ENCODE measurements at places on chromosomes 2 and 18. TPM values are rescaled to one million over a fixed set of nuclear protein-coding genes. Genes with fewer than 3 reads are reported as not detected.

The SLC23A3 gene
- total RNA-seq, result 16.6 TPM

The CHRND gene
- total RNA-seq, result not detected

The ANKRD29 gene
- not detected for total RNA-seq

The ALK gene
- not detected for total RNA-seq

The KRCC1 gene
- total RNA-seq, result 27.1 TPM

The TBR1 gene
- total RNA-seq, result not detected

The GPR35 gene
- total RNA-seq, result 1.8 TPM

The SH3RF3 gene
- 0.12 TPM for total RNA-seq

The SOWAHC gene
- total RNA-seq, result 0.05 TPM

The MATN3 gene
- not detected for total RNA-seq

The HOXD12 gene
- total RNA-seq, result not detected

The UBXN4 gene
- total RNA-seq, result 113 TPM

The MPP4 gene
- total RNA-seq, result not detected

DNA sequence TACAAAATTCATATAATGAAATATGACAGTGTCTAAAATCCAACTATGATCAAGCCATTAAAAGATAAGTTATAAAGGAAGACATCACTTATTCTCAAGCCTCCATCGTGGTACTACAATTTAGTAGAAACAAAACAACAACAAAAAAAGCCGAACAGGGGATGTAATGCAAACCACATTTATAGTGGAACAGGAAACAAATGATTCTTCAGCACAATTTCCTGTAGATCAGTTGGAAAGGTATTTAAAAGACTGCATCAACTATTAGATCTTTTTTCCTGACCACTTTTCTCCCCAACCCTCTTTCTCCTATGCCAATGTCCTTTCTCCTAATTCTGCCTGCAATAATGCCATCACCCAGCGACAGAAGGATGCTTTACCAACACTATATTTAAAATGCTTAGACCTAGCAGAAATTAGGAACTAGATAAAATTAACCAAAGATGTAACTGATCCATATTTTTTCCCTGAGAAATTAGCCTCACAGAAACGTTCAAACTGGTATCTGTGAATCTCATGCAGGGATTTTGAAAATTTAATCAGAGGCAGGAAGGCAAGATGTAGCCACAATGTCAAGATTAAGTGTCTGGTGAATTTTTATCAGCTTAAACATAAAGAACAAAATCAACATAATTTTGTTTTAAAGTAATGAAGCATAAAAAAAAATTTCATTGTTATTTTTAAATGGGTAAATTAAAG lies 271.4 kb downstream of the TCF4 start:
- H3K36me3 ChIP-seq, result no peaks in the 10 kb centered on the region
- no peaks in the 10 kb centered on the region for H3K27me3 ChIP-seq
- peaks cover 34% of the 10 kb centered on the region for H3K4me1 ChIP-seq
- H3K4me3 ChIP-seq, result no peak overlapping the region
- H3K27ac ChIP-seq, result no peak overlapping the region
- no peak for DNase-seq

- H3K27me3 ChIP-seq, result no peaks in the 10 kb centered on the region
- DNase-seq, result no peak
- no peak overlapping the region for H3K27ac ChIP-seq
- H3K36me3 ChIP-seq, result no peaks in the 10 kb centered on the region
Measured at GRCh38 chr2:150705357-150705756, 217.9 kb upstream of the RND3 start.

GRCh38 chr18:2330764-2331163 lies 240.5 kb downstream of the METTL4 start:
- DNase-seq, result no peak
- no peaks in the 10 kb centered on the region for H3K27me3 ChIP-seq
- no peak overlapping the region for H3K4me3 ChIP-seq
- no peaks in the 10 kb centered on the region for H3K36me3 ChIP-seq
- H3K27ac ChIP-seq, result no peak overlapping the region
- H3K4me1 ChIP-seq, result no peaks in the 10 kb centered on the region

- no peaks in the 10 kb centered on the region for H3K27me3 ChIP-seq
- no peak overlapping the region for H3K4me3 ChIP-seq
- H3K27ac ChIP-seq, result no peak overlapping the region
- DNase-seq, result no peak
- no peaks in the 10 kb centered on the region for H3K36me3 ChIP-seq
Measured at GRCh38 chr2:218788529-218789255, 6.7 kb downstream of the CYP27A1 start.

DNA sequence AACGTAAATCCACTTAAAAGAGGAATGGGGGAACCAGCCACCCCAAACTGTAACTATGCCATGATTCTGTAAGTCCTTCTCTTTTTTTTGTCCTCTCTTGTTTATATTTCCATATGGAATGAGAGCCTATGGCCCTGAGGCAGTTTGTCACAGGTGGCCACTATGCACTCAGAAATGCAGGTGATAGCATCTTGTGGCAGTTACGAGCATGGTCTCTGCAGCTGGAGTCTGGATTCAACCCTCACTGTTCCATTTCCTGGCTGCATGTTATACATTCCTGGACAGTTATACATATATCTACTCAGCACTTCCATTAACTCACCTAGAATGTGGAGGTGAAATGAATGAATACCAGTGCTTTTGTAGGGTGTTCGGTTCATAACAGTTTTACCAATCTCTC lies 291.5 kb upstream of the FANCL start:
- H3K27ac ChIP-seq, result no peak overlapping the region
- no peak overlapping the region for H3K4me3 ChIP-seq
- DNase-seq, result no peak
- no peaks in the 10 kb centered on the region for H3K36me3 ChIP-seq
- no peaks in the 10 kb centered on the region for H3K27me3 ChIP-seq

GRCh38 chr2:31347750-31348149 lies 66.8 kb downstream of the XDH start:
- no peaks in the 10 kb centered on the region for H3K36me3 ChIP-seq
- no peaks in the 10 kb centered on the region for H3K4me1 ChIP-seq
- DNase-seq, result no peak
- H3K4me3 ChIP-seq, result no peak overlapping the region
- no peak overlapping the region for H3K27ac ChIP-seq

DNA sequence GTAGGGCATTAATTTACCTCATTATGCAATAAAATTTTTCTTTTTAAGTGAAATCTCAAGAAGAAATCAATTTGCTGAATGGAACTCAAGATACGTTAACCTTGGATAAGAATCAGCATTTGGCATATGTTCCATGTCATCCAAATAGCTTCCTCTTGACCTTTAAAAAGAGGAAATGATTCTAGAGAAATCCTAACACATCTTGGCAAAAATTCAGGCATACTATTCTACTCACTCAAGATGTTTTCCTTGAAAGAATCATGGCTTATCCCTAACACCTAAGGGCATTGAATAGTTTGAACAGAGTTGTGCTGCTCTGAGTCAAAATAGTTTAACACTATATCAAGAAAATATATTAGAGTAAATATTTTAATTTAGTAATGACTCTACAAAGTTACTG lies 678.0 kb downstream of the EPHA4 start:
- no peaks in the 10 kb centered on the region for H3K27me3 ChIP-seq
- no peak overlapping the region for H3K27ac ChIP-seq
- DNase-seq, result no peak
- H3K4me3 ChIP-seq, result no peak overlapping the region

GRCh38 chr2:172998547-172999272 lies 76.9 kb upstream of the MAP3K20 start:
- H3K27ac ChIP-seq, result no peak overlapping the region
- DNase-seq, result no peak
- no peaks in the 10 kb centered on the region for H3K4me1 ChIP-seq
- H3K36me3 ChIP-seq, result no peaks in the 10 kb centered on the region
- H3K27me3 ChIP-seq, result no peaks in the 10 kb centered on the region

GRCh38 chr2:165633431-165633830 lies 160.6 kb downstream of the GALNT3 start:
- H3K4me3 ChIP-seq, result no peak overlapping the region
- no peaks in the 10 kb centered on the region for H3K36me3 ChIP-seq
- no peaks in the 10 kb centered on the region for H3K27me3 ChIP-seq
- DNase-seq, result no peak

- DNase-seq, result no peak
- H3K27ac ChIP-seq, result no peak overlapping the region
- no peaks in the 10 kb centered on the region for H3K27me3 ChIP-seq
- H3K4me1 ChIP-seq, result no peaks in the 10 kb centered on the region
- H3K36me3 ChIP-seq, result no peaks in the 10 kb centered on the region
Measured at GRCh38 chr2:133512121-133512520, 56.1 kb downstream of the NCKAP5 start.

GRCh38 chr18:39624961-39625360 lies 2059.4 kb upstream of the CELF4 start:
- H3K27ac ChIP-seq, result no peak overlapping the region
- H3K4me3 ChIP-seq, result no peak overlapping the region
- H3K4me1 ChIP-seq, result no peaks in the 10 kb centered on the region

- H3K36me3 ChIP-seq, result no peaks in the 10 kb centered on the region
- no peaks in the 10 kb centered on the region for H3K4me1 ChIP-seq
- no peak for DNase-seq
- peaks cover 4% of the 10 kb centered on the region for H3K27me3 ChIP-seq
- H3K27ac ChIP-seq, result no peak overlapping the region
Measured at GRCh38 chr2:38030635-38031355, 45.2 kb downstream of the CYP1B1 start.

DNA sequence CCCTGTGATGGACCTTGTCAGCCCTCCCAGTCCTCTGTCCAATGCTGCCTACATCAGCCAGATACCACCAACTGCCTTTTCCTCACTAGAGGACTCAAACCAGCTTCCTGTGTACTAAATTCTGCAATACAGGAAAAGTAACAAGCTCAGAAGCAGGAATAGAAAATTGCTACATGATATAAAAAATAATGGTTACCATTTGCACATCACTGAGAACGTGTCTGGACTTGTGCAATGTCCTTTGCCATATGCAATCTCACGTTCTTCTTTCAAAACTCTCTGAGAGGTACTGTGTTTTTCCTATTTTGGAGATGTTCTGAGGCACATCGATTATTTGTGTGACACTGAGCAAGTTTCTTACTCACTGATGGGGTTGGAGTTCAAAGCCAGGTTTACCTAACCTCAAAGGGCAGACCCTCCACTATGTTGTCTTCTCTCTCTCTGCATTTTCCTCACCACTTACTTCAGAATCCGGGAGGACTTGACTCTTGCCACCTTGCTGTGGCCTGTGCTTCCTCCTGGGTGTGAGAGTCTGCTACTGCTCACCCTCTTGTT lies 12.1 kb downstream of the UPP2 start:
- no peaks in the 10 kb centered on the region for H3K27me3 ChIP-seq
- no peak overlapping the region for H3K27ac ChIP-seq
- H3K4me1 ChIP-seq, result no peaks in the 10 kb centered on the region
- DNase-seq, result no peak
- no peak overlapping the region for H3K4me3 ChIP-seq
- H3K36me3 ChIP-seq, result no peaks in the 10 kb centered on the region

GRCh38 chr2:27664622-27665363 lies 1.1 kb downstream of the SLC4A1AP start:
- no peaks in the 10 kb centered on the region for H3K27me3 ChIP-seq
- H3K4me1 ChIP-seq, result peaks cover 23% of the 10 kb centered on the region
- no peak overlapping the region for H3K27ac ChIP-seq
- H3K4me3 ChIP-seq, result peak overlapping the region; percentile 99

DNA sequence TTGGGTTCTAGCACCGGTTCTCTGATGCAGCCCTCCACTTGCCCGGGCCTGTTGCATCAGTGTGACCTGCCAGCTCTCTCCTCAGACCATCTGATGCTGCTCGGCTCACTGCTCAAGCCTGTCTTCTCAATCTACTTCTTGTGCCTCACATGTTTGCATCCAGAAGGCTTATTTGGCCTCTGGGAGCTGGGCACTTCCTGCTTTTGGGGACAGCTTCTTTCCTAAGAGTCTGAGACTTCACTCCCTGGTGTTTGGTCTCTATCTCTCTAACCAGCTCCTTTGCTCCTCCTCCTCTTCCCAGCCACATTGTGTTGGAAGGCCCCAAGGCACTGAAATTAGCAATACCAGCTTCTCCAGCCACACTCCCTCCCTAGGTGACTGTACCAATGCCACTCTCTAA lies 212.8 kb downstream of the CDCA7 start:
- H3K27ac ChIP-seq, result no peak overlapping the region
- H3K36me3 ChIP-seq, result no peaks in the 10 kb centered on the region
- peaks cover 4% of the 10 kb centered on the region for H3K27me3 ChIP-seq
- DNase-seq, result no peak
- H3K4me1 ChIP-seq, result peaks cover 6% of the 10 kb centered on the region

DNA sequence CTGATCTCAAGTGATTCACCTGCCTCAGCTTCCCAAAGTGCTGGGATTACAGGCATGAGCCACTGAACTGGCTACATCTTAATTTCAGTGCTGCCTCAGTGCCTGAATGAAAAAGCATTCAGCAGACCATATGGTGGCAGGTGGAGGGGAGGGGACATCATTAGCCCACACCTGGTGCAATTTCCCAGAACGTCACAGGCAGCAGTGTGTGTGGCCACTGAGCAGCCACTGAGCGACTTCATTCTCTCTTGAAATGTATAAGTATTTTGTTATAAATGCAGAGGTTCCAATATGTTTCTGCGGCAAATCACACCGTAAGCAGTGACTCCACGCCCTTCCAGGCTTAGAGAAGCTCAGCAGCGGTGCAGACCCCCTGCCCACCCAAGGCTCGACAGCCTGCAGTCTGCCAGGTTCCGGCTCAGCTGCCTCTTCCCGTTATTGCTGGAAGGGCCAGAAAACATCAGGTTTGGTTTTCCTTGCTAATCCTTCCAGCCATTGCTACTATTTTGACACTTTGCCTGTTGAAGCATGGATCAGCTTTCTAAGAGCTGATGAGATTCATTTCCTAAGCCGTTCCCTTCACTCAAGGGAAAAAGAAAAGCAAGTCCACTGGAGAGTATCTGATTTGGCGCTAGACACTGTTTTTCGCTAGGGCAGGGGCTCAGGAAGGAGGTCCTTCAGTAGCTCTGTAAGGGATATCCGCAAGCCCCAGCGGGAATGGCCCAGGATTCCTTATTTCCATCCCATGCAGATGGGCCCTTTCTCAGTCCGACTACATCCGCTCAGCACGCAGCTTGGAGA lies 250.7 kb downstream of the VAPA start:
- no peak overlapping the region for H3K27ac ChIP-seq
- peaks cover 3% of the 10 kb centered on the region for H3K4me1 ChIP-seq
- DNase-seq, result no peak

DNA sequence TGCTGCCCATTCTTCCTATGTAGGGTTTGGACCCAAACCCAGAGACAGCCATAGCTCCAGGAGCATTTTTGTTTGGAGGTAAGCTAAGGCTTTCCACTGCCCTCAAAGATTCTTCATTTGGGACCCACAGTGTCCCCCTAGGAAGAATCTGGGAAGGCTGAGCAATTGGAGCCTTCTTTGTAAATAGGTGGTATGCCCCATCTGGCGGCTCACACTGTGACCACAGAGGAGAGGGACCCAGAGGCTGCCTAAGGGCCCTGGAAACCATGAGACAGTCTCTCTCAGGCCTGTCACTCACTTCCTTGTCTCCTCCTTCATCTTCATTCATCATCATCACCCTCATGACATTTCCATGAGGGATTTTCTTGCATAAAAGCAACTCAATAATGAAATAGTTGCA lies 215.4 kb upstream of the OSR1 start:
- no peaks in the 10 kb centered on the region for H3K4me1 ChIP-seq
- no peak overlapping the region for H3K27ac ChIP-seq
- no peak overlapping the region for H3K4me3 ChIP-seq
- no peak for DNase-seq

GRCh38 chr18:62876828-62877227 lies 161.5 kb downstream of the PHLPP1 start:
- H3K27me3 ChIP-seq, result no peaks in the 10 kb centered on the region
- no peak overlapping the region for H3K27ac ChIP-seq
- DNase-seq, result no peak

All from B cell (primary cell).